LNCaP clone FGC (cell line): ENCODE measurements at places on chromosomes 2 and 18.

DNA sequence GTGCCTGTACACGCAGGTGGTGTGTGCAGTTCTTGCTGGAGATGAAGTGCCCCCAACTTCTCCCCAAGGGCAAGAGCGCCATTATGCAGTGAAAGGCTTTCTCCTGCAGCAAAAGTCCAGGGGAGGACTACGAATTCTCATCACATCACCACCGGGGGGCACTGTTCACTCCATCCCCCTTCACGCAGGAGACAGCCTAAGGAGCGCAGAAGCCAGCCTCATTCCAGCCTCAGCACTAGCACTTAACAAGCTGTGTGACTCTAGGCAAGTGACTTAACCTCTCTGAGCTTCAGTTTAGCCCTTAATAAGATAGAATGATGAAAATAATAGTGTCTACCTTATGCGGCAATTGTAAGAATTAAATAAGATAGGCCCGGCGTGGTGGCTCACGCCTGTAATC is 32.3 kb downstream of the DNMT3A start:
- DNase-seq: no peak

DNA sequence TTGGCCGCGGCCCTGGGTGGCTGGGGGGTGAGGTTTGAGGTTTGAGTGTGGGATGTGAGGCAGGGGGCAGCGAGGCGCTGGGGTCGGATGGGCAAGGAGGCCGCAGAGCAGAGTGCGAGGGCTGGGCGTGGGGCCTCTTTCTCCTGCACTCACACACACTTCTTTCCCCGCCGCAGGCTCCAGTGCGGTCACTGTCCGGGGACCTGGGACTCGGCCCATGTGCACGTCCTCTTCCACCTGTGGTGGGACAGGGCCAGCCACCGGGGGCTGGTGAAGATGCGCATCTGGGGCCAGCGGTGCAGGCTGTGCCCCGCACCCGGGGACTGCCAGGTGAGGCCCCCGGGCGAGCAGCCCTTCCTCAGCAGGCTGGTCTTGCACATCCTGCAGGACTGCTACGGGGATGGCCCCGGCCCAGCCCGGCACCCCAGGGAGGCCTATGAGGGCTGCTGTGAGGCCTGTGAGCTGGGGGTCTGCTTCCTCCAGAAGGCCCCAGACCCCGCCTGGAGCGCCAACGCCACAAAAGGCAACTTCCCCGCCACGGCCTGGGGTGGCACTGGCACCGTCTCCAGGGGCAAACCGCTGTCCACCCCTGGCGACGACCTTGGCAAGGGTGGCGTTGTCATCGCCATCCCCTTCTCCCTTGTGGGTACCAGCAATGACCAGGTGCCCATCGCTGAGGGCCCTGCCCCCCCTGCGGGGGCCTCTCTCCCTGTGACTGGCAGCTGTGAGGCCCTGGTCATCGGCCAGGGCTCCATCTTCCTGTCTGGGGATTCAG is 2.2 kb downstream of the RTP5 start:
- no peak for DNase-seq

GRCh38 chr18:13424363-13424762 is 205.8 kb downstream of the LDLRAD4 start:
- DNase-seq: no peak

DNA sequence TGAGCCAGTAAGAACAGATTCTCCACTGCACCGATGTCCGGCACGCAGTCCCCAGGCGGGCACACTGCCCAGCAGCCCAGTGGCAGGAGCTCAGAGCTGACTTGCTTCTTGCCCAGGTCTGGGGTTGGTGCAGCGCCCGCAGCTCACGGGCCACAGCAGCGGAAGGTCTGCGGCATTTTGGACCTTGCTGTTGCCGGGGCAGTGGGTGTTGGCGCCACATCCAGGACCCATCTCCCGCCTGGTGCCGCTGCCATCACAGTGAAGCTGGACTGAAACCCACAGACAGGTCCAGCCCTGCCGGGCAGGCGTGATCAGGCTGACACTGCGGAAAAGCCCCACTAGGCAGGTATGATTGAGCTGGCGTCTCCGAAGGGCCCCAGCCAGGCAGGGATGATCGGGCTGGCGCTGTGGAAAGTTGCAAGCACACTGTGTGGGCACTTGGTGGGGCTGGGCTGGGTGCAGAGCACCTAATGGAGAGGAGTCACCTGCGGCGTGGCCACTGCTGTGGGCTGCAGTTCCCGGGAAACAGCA is 75.5 kb downstream of the SLC66A2 start:
- no peak for DNase-seq

GRCh38 chr2:40016151-40016885 is 237.3 kb upstream of the THUMPD2 start:
- DNase-seq: no peak

GRCh38 chr2:9954136-9954535 is 2.6 kb downstream of the GRHL1 start:
- DNase-seq: no peak

GRCh38 chr18:48410095-48410920 is 1.1 kb upstream of the ZBTB7C start:
- DNase-seq: peak; percentile 40

- no peak for DNase-seq
Measured at GRCh38 chr2:145404690-145405089, 884.8 kb upstream of the ZEB2 start.

DNA sequence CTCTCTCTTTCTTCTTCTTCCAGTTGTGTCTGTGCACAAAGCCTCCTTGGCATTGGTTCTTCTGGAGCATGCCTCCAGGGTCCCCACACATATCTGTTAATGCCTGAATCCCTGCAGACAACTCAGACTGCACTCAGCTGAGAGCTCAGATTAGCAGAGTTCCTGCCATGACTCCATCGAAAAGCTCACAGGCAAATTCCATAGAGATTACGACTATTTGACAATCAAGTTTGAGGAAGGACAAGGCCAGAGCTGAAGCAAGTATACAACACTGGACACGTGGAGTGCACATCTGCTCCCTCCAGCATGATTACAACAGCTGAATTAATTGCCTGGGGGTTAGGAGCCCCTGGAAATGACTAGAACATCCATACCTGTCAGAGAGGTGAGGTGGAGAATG is 190.7 kb downstream of the INSIG2 start:
- no peak for DNase-seq

DNA sequence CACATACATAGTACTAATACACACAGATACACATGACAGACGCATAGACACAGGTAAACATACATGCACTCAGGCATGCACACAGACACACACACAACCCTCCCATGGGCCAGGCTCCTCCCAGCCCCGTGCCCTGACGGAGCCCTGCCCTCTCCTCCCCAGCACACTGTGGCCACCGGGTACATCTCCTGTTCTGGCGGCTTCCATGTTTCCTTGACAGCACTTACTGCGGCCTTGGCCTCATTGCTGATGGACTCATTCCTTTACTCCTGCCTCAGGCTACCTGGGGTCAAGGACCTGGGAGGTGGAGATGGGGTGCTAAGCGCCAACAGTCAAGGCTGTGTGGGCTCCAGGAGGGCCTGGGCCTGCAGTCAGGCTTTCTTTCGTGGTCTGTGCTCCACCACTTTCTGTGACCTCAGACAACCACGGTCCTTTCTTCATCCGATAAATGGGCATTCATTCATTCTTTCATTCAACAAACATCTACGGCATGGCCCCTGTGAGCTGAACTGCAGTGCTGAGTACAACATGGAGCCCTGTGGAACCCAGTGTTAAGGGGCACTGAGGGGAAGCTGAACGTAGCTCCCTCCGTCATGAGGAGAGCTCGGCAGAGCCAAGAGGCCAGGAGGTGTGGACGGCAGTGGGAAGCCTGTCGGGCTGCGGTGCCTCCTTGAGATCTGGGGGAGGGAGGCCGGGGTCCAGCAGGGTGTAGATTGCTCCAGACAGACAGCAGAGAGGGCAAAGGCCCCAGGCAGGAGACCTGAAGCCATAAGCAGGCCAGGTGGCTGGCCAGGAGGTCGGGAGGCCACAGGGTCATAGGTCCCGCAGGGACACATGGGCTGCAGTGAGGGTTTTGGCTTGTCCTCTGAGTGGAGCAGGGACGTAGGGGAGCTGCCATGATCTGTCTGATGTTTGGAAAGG is 190.4 kb upstream of the HDAC4 start:
- no peak for DNase-seq

DNA sequence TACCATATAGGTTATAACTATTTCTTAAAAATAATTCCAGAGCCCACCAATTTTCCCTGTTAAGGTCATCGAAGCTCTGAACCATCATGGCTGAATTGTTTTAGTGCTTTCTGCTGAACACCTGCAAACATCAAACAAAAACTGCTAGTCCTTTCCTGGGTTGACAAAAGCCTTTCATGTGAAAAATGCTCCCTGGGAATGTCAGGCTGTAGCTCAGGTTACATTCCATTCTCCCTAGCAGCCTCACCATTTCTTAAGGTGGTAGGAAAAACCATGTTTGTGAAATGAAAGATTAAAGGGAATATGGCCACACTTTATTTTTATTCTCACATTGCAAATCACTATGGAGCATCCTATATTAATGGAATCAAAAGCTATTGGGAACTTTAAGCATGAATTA is 5.7 kb downstream of the TCF4 start:
- no peak for DNase-seq

DNA sequence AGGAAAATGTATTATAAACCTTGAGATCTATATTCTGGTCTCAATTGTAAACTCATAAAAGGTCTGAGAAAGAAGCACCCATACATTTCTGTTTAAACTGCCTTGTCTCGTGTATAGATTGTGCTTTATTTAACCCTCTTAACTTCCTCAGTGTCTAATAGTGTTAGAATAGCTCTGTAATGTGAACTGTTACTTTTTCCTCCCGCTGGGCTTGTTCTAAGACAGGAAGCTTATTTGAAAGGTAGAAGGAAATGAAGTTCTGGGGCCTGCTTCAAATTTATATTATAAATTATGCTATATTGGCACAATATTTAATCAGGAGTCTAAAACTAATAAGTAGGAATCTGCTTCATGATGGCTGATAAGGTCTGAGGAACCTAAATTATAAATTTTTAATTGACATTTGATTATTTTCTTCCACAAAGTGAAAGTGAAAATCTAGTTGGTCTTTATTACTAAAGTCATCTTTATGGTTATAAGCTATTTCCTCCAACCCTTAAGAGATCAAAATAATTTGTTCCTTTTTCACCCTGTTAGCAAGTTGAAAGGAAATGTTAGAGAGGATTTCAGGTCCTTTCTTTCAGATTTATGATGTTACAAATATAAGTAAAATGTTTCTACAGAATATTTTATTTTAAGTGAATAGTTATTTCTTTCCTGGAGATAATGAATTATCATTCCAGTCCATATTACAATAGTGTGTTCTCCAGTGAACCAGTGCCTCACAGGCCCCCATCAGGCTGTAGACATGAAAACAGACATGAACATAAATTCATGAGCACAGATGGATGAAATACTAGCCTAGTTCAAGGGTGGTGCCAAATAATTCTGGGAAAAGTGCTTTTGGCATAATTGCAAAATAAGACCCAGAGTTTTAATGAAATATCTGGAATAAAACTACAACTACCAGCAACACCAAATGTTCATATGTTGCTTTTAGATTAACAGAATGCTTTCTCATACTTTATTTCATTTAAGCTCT is 7.9 kb downstream of the MFSD6 start:
- no peak for DNase-seq

GRCh38 chr2:73981081-73982001 is 3.4 kb upstream of the TET3 start:
- no peak for DNase-seq

DNA sequence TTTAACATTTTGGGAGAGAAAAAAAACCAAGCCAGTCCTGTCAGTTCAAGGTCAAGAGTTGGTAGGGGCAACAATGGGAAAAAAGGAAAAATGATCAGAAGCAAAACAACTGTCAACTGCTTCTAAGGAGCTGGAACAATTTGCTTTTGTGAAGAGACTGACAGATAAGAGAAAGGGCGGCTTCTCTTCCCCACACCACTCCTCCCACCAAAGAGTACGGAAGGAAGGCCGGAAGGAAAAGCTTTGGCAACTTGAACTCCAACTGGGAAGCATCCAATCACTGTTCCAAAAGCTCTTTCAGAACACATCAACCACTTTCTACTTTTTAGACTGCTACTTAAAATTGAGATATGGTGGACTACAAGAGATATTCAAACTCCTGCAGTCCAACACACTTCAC is 57.8 kb upstream of the NFU1 start:
- DNase-seq: no peak

- no peak for DNase-seq
Measured at GRCh38 chr18:33470216-33470615, 29.7 kb upstream of the CCDC178 start.

GRCh38 chr18:74994502-74995418 is 214.2 kb downstream of the PTGR3 start:
- no peak for DNase-seq

- no peak for DNase-seq
Measured at GRCh38 chr2:155377931-155378444, 679.5 kb downstream of the KCNJ3 start.

DNA sequence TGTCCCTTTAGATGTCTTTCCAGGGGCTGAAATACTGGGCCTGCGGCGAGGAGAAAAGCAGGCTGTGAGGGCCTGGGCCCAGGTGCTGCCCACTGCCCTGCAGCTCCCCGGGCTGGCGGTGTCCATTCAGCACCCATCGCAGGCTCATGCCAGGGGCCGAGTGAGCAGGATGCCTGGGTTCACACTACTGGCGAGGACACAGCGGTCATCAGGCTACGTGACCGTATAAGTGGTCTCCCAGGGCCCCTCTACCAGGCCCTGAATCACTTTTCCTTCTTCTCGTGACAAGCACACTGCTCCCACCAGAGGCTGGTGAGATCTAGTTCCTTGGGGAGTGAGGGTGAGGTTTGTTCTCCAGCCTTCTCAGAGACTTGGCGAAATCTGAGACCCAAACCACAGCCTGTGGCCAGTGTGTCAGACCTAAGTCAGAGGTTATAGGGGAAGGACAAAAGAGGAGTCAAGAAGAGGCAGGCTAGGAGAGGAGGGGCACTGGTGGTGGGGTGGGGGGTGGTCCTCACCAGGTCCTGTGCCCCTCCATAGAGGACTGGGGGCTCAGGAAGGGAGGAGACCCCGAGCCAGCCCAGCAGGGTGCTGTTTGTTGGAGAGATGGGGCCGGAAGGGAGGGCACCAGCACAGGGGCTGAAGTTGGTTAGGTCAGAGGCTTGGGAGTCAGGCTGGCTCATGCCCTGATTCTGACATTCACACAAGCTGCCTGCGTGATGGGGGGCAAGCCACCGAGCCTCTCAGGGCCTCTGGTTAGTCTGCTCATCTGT is 6.6 kb upstream of the SEMA4C start:
- DNase-seq: no peak

DNA sequence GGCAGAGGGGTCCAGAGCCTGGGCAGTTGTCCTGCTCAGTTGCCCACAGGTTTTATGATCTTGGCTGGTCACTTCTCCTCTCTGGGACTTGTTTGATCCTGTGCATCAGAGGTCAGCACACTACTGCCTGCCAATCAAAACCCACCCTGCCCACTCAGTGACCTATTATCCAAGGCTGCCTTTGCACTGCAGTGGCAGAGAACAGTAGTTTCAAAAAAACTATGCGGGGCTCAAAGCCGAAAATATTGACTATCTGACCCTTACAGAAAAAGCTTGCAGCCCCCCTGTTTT is 218.2 kb downstream of the CYP26B1 start:
- DNase-seq: no peak

GRCh38 chr2:68091439-68092034 is 28.7 kb upstream of the C1D start:
- DNase-seq: no peak

GRCh38 chr2:176118601-176119339 is 2.2 kb downstream of the HOXD10 start:
- no peak for DNase-seq

- no peak for DNase-seq
Measured at GRCh38 chr2:30428827-30429461, 18.1 kb upstream of the LCLAT1 start.

GRCh38 chr2:135960656-135961551 is 24.5 kb downstream of the DARS1 start:
- no peak for DNase-seq
